ENCODE measurements at places on chromosomes 5 and 9.

DNA sequence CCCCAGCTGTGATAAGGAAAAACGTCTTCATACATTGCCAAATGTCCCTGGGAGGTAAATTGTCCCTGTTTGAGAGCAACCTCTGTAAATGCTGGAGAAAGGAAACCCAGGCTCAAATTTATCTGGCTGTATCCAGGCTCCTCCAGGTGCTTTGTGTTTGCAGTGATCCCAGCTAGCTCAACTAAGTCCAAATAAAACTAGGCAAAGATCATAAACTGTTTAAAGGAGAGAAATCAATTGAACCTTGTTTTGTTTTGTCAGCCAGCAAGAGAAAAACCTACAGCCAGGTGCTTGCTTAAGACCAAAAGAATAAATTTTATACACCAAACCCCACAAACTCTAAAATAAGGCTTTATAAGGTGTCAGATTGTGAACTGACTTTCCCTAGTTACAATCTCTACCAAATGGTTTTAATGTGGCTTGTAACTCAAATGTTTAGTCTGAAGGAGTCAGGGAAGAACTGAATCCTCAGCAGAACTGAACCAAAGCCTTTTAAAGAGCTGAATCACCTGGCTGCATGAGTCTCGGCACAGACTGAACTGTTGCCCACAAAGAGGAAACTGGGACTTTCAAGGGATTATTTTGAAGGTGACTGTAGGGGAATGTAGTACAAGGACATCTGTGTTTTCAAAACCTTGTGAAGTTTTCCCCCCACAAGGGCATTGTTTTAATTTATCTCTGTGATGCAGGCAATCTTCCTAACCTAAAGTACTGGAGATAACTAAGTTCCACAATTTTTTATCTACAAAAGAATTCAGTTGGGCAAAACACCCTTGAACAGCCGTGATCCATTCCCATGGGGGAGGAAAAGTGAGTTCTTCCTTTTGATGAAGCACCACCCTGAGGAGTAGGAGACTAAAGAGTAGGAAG, 201.7 kb upstream of the TARS1 start:
- DNase-seq, result no peak

DNA sequence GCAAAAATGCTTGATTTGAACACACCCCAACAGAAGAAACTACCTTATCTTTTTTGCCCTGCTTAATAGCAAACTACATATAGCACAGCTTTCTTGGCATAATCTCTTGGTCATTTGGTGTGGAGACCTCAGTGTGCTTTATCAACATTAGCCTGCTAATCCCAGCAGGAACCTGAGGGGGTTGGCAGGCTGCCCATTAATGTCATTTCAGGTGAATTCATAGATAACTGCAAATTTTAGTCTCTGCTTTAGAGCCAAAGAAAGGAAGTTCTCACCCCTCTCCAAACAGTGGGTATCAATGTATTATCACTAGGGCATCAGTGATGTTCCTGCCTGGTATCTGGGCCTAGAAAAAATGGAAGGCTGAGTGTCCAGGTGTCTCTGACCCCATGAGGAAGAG, 489.0 kb downstream of the NTRK2 start:
- DNase-seq, result no peak

- DNase-seq, result no peak
These were observed 6.6 kb downstream of the PLK2 start for GRCh38 chr5:58453306-58453705.

DNA sequence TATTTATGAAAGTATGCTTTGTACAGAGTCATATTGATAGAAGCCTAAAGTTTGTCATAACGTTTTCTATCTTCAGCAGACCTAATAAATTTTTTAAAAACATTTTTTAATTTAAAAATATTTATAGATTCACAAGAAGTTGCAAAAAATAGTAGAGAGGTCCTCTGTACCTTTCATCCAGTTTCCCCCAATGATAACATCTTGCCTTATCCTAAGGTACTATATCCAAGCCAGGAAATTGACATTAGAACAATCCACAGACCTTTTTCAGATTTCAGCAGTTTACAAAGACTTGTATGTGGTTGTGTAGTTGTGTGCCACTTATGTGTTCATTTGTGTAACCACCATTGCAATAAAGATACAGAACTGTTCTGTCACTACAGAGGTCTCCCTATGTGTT, 88.5 kb downstream of the SLC12A2 start:
- no peak for DNase-seq

DNA sequence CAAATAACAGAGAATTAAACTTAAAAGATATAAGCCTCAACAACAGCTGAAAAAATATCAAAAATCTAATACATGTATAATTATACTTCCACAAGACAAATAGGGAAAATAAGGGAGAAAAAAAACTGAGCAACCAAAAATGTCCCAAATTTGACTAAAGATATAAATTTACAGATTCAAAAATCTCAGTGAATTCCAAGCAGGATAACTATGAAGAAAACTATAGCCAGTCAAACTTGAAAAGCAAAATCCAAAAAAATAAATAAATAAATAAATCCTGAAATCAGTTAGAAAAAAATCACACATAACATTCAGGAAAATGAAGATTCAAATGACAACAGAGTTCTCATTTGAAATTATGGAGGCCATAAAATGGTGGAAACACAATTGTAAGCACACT, 56.7 kb downstream of the AGTPBP1 start:
- no peak for DNase-seq

- DNase-seq, result no peak
These were observed 59.9 kb upstream of the PLPP1 start for GRCh38 chr5:55594671-55595070.

DNA sequence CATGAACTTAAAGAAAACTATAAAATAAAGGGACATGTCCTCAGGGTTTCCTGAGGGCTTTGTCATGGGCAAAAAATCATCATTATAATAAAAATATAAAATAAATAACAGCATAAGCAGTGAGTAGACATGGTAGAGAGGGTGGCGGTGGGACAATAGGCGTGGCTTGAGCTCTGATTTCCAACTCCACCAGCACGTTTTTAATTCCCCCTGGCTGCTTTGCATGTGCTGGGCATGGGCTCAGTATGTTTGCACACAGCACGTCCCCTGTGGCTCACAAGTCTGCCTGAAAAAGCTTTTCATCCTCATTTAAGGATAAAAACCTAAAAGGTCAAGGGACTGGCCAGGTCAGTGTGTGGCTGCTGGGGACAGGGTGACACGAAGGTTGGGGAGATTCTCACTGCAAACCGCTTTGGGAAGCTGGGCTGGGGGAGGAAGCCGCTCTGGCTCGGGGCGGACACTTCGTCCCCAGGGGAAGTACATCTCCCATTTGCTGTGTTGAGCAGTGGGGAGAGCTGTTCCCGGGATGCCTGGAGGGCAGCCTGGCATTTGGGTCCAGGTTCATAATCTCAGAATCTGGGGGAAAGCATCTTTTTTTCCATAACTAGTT, 32.6 kb downstream of the NKX2-5 start:
- no peak for DNase-seq

DNA sequence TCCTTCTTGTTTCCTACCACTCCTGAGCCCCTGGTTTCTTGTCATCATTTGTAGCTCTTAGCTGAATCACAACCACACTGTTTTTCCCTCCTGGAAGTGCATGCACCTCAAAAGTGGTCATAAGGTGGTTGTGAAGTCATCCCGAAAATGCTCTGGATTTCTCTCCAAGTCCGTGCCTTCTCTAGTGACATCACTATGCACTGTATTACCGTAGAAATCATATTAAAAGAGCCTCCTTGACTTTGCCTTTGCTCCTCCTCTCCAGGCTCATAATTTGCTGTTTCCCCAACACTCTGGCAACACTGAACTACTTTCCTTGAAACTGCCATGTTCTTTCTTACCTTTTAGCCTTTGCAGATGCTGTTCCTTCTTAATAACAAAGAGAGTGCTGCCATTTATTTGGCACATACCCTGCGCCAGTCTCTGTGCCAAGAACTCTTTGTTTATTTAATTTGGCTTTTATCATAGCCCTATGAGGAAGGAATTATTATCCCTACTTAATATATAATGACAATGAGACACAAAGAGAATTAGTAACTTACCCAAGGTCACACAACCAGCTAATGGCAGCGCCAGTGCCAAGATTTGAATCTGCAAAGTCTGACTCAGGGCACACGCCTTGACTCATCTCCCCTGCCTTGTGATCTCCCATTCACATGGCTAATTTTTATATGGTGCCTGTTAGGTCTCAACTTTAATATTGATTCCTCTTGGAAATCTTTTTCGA, 115.4 kb downstream of the KIF4B start:
- no peak for DNase-seq

DNA sequence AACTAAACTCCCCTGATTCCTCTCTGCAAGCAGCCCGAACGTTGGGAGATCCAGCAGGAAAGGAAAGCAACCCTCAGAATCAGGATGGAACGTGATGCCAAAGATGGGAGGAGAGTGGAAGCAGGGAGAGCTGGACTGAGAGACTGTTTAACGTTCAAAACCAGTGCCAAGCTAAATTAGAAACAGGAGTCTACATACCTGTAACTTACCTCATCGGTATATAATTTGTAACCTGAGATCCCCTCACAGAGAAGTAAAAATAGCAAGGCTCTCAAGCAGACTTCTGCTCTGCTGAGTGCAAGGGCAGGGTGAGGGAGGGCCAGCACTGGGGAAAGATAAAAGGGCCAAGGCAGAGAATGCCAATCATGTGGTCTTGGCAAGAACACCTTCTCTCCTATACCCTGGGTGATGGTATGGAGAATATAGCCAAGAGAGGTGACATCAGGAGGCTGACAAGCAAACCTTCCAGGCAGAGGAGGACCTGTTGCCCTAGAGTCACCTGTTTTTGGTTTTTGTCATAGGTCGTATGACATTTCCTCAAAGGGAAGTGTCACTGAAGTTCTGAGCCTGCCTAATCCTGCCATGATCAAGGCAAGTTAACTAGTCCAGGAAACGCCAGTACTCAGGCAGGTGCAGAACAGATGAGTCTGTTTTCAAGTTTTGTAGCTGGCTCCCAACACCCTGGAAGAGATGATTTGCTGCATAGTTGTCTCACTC, 472.0 kb downstream of the NFIB start:
- no peak for DNase-seq

GRCh38 chr9:134808447-134808792, 72.2 kb upstream of the FCN2 start:
- no peak for DNase-seq

DNA sequence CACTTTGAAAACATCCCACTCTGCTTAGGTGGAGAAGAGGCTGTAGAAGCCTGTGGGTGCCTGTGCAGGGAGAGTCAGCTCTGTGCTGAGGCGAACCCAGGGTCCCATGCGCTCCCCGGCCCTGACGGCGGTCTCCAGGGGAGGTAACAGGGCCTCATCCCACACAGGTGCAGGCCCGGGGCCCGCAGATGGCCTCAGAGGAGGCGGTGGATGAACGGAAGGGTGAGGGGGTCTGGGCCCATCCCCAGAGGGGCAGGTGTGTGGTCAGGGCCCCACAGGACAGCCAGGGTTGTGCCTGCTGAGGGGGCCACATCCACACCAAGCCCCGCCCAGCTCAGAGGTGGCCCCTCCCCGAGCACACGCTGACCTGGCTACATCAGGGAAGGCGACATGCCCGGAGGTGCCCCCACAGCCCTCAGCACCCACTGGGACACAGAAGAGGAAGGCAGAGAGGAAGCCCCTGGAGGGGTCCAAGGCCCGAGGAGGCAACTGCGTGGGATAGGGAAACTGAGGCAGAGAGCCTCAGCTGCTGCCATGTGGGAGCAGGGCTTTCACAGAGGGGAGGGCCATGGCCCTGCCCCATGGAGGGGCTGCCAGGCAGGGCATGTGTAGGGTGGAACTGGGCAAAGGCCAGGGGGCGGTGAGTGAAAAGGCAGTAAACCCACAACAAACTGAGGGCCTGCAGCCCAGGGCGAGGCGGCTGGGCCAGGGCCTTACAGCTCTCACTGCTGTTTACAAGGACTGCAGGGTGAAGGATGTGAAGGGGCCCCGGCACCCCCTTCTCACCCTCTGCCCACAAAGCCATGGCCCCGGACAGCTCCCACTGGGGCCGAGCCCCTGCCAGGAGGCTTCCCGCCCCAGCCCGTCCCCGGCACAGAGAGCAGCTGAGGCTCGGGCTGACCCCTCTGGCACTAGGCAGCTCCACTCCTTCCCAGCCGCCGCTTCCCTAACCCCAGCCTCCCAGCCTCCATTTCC, 29.5 kb downstream of the EXD3 start:
- no peak for DNase-seq
